ENCODE measurements at places on chromosomes 6 and 20.

DNA sequence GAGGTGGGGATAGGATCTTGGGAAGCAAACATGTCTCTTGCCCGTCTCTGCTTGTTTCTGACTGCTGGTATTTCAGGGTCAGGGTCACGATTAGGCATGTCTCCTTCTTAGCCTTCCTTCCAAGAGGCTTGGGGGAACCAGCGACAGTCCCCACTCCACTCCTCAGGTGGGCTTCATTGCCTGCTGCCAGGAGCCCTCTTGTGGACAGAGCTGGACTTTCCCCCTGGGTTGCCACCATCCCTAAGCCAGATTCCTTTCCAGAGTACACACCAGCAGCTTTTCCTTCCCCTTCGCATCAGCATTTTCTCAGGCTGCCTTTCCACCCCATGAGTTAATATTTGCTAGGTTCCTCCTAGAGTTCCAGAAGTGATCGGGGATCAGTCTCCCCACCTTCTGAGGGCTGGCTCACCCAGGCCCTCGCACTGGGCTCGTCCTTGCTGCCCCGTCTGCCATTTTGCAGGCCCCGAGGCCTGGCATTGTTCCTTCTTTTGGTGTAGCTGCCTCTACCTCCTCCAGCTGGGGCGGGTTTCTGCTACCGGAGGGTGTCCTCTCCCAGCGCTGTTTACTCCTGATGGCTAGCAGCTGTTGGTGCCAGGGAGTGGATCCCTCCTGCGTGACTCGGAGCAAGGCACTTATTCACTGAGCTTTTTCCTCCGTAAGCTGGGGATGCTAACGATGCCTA, 8.8 kb upstream of the C20orf144 start:
- peak; percentile 72 for DNase-seq

DNA sequence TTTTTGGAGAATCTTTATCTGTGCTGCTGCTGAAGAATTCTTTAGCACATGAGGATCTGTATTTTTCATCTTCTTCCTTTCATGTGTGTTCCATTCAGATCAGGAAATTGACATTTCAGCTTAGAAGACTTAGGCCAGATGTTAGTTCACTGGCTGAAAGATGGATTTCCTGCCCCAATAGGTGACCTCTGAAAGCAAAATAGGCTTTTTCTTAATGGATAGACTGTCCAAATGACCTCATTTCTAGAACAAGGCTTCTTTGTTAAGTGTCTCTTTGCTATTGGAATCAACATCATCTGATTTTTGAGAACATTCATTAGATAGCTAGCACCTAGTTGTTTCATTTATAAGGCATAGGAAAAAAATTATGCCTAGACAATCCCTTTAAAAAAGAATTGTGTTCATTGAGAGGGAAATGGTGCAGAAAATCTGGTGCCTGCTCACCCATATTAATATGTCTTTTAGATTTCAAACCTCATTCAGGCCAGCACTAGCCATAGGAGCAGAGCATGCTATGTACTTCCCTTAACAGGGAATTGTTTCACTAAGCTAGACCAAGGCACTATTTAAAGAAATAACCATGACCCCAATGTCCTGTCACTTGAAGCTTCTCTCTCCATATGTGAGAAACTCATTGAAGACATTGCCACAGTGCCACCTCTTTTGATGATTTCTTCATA, 13.6 kb upstream of the SASH1 start:
- no peak for DNase-seq

DNA sequence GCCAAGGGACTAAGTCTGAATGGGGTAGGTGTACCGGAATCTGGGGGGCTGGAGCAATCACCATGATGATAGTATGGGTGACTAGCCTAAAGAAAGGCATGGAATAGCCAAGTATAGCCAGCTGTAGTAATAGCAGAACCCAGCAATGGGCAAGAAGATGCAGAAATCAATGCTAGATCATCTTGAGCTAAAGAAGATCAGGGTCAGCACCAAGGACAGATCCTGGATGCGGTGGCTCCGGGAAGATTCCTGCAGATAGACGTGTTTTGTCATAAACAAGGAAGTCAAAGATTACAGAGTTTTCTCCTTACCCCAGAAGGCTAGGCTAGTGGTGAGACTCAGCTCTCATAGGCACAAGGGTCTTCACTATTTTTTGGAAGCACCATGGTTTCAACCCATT, 561.6 kb upstream of the CHD6 start:
- no peak for DNase-seq

DNA sequence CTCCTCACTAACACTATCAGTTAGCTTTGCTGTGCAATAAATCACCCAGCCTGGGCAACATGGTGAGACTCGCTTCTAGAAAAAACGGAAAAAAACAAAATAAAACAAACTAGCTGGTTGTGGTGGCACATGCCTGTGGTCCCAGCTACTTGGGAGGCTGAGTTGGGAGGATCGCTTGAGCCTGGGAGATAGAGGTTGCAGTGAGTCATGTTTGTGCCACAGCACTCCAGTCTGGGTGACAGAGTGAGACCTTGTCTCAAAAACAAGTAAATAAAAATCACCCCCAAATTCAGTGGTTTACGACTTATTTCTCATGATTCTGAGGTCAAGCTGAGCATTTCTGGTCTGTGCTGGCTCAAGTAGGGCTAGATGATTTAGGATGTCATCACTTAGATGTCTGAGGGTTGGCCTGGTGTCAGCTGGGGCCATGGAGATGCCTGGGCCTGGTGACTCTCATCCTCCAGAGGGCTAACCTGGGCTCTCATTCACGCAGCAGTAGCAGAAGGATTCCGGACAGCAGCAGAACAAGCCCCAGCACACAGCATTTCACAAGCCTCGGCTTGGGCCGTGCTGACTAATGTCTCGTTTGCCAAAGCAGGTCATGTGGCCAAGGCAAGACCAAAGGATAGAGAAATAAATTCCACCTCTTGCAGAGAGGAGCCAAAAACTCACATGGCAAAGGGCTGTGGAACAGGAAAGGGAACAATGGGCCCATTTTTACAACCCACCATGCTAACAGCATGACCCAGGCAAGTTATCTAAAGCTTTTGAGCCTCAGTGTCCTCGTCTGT, 32.5 kb downstream of the MGME1 start:
- no peak for DNase-seq

DNA sequence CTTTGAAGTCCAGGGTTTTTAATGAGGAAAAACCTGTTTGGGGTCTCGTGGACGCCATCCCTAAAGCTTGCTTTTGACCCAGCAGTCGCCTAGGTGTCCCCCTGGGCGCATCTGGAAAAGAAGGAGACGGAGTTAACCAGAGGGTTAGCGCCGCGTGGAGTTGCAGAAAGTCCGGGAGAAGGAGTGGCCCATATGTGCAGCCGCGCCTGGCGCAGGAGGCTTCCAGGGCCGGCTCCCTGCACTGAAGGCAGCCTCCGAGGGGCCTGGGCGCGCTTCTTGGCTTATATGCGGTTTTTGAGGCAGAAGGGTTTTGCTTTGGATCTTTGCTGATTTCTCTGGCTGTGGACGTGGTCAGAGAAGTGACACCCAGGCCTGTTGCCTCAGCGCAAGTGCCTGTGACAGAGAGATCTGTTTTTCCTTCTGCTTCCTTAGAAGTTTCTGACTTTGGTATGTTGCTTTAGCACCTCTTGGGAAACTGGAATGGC, 987 bp downstream of the TMEM181 start:
- no peak for DNase-seq

- DNase-seq: no peak
Measured at GRCh38 chr6:119283214-119283613, 66.3 kb downstream of the MAN1A1 start.

- DNase-seq: no peak
Measured at GRCh38 chr6:120405947-120406346, 928.3 kb downstream of the TBC1D32 start.

DNA sequence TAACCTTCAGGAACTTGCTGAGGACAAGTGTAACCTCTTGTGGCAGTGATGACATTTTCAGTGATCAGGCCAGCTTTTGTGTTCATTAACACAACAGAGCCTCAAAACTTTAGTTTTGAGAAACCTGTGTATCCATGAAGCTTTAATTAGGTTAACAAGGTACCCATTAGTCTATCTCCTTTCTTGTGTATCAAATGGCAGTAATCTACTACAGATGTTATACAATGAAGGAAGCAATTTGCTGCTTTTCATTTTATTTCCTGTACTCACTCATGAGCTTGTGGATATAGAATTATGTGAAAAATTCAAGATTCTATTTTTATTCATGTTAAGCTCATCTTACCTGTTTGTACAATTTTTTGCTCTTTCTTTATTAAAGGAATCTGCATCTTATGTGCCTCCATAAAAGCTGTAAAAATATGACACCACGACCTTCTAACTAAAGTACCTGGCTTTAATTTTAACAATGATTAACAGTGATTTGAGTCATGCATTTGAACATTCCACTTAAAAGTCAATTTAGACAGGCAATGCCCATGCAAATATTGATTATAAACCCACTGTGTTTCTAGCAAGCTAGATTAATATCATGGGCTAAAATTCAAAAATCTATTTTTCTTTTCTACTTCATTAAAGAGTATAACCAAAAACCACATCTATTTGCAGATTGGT, 897.3 kb downstream of the KIF16B start:
- DNase-seq: no peak

DNA sequence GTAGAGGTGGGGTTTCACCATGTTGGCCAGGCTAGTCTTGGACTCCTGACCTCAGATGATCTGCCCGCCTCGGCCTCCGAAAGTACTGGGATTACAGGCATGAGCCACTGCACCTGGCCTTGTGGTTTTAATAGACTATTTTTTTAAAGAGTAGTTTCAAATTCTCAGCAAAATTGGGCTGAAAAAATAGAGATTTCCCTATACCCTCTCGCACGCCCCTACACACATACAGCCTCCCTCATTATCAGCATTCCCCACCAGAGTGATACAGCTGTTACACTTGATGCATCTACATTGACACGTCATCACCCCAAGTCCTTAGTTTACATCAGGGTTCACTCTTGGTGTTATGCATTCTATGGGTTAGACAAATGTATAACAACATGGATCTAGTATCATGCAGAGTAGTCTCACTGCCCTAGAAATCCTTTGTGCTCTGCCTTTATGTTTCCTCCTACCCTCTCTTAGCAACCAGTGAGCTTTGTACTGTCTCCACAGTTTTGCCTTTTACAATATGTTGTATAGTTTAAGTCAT, 103.6 kb downstream of the CDYL start:
- no peak for DNase-seq

DNA sequence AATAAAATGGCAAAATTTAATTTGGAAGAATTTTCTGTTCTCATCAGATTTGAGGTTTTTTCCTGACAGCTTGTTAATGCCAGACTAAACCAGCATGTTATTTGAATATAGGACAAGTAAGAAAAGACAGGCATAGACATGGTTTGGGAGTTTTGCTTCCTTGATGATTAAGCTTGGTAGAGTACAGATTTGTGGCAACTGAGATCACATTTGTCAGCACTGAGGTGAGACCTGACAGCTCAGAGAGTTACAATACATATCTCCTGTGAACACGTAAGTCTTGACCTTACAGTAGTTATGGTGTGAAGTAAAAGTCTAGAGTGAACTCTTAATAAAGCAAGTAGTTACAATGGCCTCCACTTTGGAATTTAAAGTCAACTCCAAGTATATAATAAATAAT, 34.5 kb downstream of the CENPW start:
- no peak for DNase-seq

GRCh38 chr20:62727584-62728027, 19.0 kb downstream of the NTSR1 start:
- no peak for DNase-seq

DNA sequence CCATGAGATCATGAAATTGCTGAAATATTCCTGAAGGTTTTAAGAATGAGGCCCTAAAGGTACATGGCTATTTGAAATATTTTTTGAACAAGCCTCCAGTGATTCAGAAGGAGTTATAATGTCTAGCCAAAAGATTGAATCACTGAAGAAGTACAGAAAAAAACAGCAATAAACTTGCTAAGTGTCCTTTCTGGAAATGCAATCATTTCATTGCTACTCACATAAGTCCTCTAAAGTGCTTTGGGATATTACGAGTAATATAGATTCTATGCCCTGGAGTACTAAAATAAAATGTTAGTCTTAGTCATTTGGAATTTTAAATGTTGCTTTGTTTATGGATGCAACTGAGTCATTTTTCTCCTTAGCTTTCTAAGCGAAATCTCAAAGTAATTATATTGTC, 32.7 kb downstream of the CENPW start:
- DNase-seq: no peak

GRCh38 chr20:42067174-42067573, 449.0 kb upstream of the CHD6 start:
- DNase-seq: no peak

DNA sequence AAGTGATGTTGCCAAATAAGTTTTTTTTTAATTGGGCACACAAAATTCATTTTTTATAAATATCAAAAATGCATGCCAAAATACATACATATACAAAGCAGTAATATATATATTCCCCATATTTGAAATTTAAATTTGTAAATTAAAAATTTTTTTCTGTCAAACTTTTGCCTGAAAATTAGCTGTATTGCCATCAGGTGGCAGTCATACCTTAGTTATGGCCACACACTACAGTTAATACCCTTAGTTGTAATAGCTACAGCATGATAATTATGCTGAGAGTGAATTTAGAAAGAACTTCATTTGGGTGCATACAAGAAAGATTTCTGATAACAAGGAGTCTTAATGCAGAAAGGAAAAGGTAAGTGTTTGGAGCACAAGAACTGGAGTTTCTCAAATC, 46.2 kb upstream of the SDHAF4 start:
- no peak for DNase-seq

DNA sequence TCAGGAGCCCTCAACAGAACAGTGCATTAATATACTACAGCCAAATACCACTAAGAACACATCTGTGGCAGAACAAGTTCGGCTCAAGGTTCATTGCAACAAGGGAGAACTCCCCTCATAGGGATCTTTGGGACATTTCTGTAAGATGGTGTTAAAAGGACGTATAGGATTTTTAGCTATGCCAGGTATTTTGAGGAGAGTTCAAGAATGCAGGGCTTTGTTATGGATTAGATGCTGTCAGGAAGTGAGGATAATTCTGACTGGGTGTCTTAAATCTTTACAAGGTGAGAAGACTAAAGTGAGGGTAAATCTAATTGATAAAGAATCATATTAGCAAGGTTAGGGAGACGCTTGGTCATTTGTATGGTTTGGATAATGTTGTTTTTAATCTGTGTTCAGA, 83.7 kb upstream of the AHI1 start:
- no peak for DNase-seq

- DNase-seq: peak; percentile 42
Measured at GRCh38 chr6:118565311-118565960, 17.3 kb downstream of the PLN start.

DNA sequence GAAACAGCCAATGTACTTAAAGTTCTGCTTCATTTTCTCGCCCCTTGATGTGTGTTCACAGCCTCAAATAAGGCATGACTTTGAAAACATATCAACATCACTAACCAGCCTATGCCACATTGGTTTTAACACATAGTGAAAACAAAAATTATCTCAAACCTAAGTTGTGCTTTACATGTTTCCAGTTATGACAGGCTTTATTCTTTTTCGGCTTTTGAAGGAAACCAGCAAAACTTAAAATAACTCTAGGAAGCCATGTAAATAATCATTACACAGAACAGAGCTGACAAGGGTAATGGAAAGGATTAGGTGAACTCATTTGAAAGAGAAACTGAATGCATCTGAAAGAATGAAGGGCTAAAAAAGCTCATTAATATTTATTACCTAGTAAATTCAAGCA, 42.1 kb downstream of the BMP5 start:
- no peak for DNase-seq

Data from NCI-H2081 (cell line).